Activated CD4-positive, alpha-beta T cell treated with anti-CD3 and anti-CD28 coated beads, Interleukin-2, amount 10 ng/mL, durations not matched to agents 7 days and 5 days (primary cell): ENCODE measurements at places on chromosomes 3 and 15.

- no peak for DNase-seq
Observed at GRCh38 chr15:38391191-38391590, 62.7 kb upstream of the FAM98B start.

- DNase-seq = peak; percentile 37
Observed at GRCh38 chr3:143775459-143775858, 72.8 kb downstream of the SLC9A9 start.

GRCh38 chr3:13540297-13540995 lies 8.5 kb upstream of the FBLN2 start:
- no peak for DNase-seq

DNA sequence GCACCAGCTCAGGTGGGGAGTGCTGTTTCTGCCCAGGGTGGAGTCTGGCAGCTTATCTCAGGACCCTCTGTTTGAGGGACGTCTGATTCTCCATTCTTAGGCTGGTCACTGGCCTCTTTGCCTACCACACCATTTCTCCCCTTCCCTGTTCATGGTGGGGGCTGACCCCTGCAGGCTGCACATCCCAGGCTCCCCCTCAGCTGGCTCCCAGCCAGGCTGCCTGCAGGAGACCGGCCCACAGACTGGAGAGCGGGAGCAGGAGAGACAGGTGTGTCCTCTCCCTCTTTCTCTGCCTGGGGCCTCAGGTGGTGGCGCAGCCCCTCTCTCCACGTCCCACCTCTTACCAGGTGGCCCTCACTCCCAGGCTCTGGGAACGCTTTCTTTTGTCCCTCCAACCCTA lies 60.8 kb downstream of the RAB11A start:
- DNase-seq = no peak

- no peak for DNase-seq
Observed at GRCh38 chr15:62825191-62825590, 217.4 kb upstream of the TPM1 start.

DNA sequence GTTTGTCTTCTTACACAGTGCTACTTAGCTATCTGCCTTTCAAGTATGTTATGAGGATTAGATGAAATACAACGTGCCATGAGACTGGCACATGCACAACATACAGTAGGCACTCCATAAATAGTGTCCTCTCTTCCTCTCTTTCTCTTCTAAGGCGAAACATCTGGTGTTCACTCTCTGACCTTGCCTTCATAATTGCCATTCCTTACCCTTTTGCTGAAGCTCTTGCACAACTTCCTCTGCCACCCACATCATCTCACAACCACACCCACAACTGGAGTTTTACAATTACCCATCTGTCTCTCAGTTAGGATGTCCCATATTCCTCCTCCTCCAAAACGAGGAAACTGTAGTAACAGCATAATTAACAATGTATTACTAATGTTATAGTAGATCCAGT lies 26.4 kb upstream of the ACP3 start:
- no peak for DNase-seq

DNA sequence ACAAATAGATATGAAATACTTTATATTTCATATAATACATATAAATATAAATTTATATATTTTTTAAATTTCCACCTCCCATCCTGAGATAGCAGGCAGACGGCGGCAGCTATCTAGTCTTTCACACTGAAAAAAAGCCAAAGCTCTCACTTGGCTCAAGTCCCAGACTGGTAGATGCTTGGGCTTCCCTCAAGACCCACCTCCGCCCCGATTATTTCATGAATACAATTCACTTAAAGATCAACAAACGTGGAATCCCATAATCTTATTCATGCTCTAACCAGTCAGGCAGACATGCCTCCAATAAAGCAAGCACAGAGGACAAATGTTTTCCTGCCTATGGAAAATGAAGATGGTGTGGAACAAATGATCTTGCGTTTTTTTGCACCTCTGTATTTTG lies 275.9 kb upstream of the NR2F2 start:
- no peak for DNase-seq

DNA sequence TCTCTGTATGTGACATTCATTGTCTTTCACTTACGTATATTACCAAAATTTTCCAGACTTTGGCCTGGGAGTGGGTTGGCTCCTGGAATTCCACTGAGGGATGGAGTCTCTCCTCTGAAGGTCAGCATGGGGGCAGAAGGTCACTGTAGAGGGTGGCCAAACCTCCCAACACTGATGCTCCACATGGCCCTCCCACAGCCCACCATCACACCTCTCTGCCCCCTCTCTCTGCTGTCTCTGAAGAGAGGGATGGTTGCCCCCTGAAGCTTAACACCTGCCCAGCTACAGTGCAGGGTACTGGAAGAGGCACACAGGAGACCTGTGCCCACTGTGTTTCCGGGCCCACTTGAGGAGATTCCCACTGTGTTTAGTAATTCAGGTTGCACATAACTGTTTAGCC lies 52.2 kb downstream of the CMTM6 start:
- no peak for DNase-seq

DNA sequence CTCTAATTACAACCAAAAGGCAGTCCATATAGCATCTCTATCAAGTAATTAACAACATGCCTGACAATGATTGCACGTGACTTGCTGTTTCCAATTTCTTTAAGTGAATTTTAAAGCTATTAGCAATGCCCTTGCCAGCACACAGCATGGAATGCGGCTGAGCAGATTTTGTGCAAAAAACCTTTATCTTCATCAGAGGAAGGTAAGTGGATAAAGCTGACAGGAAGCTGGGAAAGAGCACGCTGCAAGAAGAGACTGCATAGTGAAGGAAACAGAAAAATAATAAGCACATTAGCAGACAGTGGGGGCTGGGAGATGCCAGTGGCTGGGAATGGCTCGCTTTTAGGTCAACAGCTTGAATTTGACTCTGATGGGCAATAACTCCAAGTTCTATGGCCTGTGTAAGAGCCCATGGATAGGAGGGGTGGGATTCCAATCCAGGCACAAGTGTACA lies 138.8 kb downstream of the PDZRN3 start:
- no peak for DNase-seq

DNA sequence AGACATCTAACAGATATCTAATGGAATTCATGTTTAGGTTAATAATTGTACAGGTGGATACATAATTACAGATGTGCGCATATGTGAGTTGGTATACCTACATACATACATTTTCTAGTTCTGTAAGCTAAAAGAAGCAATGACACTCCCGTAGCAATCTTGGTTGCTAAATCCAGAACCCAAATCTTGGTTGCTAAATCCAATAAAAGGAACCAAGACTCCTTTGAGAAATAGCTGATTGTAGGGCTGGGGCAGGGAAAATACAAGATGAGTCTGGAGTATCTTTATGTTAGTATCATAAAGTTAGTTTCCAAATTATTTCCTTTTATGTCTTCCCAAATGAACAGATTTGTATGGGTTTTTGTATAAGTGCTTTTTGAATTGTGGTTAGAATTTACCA lies 135.2 kb downstream of the TMCC1 start:
- DNase-seq = no peak

DNA sequence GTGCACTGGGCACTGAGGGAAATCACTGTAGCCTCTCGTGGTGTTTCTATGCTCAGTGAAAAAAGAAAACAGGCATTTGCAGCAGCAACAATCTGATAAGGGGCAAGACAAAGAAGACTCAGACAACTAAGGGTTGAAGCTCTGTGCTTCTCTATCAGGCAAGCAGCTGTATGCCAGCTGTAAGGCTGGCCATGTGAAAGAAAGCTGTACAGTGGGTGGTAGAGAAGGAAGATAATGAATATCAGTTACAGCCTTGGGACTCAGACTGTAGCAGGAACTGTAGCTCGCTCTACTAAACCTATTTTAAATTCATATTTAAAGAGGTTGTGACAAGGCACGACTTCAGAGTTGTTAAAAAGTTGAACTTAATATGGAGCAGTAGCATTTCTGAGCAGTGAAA lies 76.3 kb downstream of the VGLL3 start:
- no peak for DNase-seq

- DNase-seq = no peak
Observed at GRCh38 chr3:13338996-13339395, 81.1 kb downstream of the NUP210 start.

GRCh38 chr15:42665827-42666226 lies 71.1 kb downstream of the CDAN1 start:
- DNase-seq = no peak

GRCh38 chr3:61996366-61996765 lies 377.0 kb downstream of the FEZF2 start:
- DNase-seq = no peak

DNA sequence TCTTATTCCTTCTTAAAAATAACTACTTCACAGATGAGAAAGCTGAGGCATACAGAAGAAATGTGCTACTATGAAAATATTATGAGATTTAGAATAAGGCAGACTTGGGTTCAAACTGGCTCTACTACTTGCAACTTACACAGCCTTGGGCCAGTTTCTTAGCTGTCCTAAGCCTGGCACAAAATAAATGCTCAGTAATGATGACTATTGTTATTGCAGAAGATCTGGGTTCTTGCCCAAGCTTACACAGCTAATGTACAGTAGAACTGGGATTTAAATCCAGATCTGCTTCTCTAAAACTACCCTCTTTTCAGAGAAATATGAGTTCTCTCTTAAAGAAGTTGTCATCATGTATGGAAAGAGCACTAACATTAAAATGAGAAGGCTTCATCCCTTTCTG lies 228.2 kb upstream of the TPRG1 start:
- no peak for DNase-seq

- DNase-seq = no peak
Observed at GRCh38 chr3:10391391-10391790, 70.5 kb upstream of the SEC13 start.

GRCh38 chr3:161264852-161265251 lies 43.7 kb downstream of the NMD3 start:
- DNase-seq = no peak

DNA sequence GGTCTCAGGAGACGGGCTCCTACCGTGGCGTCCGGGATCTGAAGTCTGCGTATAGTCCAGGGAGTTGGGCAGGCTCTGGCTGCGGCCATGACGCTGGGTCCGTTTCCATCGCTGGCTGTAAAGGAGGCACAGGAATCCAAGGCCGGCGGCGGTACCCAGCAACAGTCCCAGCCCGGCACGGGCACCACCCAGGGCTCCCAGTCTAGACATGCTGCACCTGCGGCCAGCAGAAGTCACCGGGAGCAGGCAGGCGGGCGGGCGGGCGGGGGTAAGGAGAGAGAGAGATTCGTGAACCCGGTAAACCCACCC lies 526 bp downstream of the RMDN3 start:
- DNase-seq = peak; percentile 28

- no peak for DNase-seq
Observed at GRCh38 chr3:62287392-62287927, 85.9 kb downstream of the FEZF2 start.

DNA sequence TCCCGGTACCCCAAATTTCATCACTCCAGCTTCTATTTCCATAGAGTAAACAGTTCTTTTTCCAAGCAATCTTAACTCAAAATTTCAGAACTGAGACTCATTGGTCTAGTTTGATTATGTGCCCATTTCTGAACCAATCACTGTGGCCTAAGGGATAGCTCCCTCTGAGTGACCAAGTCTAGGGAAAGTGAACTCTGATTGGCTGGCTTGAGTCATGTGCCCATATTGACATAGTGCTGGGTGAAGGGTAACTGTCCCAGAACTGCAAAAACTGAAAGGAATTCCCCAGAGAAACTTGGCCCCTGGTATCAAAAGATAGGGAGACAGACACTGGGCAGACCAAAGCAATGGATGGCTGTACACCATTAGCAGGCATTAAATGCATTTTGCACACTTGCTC lies 171.2 kb upstream of the WNT5A start:
- no peak for DNase-seq

GRCh38 chr3:32860499-32860898 lies 42.7 kb downstream of the TRIM71 start:
- no peak for DNase-seq

DNA sequence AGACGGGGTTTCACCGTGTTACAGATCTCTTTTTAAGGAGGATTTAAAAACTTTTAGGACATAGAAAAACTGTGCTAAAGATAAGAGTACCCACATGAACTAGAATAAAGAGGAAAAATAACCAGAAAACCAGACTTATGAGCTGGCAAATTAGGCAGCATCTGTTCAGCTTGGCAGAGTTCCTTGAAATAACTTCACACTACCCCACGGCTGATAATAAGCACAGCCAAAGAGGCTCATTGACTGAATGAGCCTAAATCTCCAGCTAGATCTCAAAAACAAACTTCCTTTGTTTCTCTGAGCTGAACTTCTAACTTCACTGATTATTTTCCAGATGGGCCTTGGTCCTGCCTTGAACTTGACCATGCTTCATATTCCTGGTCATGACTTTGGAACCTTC lies 26.7 kb upstream of the PIK3R4 start:
- DNase-seq = no peak

DNA sequence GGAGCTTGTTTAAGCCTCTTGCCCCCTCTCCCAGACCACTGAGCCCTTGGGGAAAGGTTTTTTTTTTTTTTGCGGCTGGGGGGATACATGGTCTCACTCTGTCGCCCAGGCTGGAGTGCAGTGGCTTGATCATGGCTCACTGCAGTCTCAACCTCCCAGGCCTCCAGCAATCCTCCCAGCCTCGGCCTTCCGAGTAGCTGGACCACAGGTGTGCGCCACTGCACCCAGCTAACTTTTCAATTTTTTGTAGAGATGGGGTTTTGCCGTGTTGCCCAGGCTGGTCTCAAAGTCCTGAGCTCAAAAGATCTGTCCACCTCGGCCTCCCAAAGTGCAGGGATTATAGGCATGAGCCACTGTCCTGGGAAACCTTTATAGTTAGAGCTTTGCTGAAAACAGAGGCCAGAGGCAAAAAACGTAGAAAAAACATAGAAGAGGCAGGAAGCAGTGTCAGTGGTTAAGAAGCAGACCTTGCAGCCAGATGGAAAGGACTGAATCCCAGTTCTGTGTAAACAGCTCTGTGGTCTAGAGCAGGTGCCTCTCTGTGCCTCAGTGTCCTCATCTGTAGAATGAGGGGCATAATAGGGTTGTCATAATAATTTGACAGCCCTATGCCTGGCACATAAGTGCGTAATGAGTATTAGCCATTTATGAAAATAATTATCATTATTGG lies 33.1 kb downstream of the CMTM7 start:
- DNase-seq = no peak

DNA sequence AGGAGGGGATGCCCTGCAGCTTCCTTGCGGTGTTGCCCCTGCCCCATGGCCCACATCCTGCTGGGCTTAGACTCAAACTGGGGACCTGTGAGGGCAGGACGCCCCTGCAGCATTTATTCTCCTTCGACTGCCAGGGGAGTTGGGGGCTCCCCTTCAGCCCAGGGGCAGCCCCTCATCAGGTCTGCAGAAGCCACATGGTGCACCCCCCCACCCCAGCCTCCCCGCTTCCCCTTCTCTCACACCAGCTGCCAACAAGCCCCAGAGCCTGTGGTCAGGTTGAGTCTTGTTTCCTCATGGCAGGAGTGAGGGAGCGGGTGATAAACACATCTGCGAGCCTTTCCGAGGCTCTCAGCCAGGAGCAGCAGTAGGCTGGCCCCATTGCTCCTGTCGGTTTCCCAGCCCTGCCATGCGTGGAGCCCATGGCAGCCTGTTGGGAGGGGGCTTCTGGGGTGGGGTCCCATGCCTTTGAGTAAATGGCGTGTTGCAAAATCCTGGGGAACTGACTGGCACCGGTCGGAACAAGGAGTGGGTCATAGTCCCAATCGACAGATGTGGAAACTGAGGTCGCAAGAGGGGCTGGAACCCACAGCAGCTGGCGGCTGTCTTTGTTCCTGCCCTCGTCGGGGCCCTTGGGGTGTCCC lies 27.8 kb downstream of the WNT7A start:
- DNase-seq = no peak
